ENCODE measurements at places on chromosomes 12 and 14.

- DNase-seq: no peak
These were observed 93.8 kb downstream of the TRAFD1 start for GRCh38 chr12:112219195-112219594.

DNA sequence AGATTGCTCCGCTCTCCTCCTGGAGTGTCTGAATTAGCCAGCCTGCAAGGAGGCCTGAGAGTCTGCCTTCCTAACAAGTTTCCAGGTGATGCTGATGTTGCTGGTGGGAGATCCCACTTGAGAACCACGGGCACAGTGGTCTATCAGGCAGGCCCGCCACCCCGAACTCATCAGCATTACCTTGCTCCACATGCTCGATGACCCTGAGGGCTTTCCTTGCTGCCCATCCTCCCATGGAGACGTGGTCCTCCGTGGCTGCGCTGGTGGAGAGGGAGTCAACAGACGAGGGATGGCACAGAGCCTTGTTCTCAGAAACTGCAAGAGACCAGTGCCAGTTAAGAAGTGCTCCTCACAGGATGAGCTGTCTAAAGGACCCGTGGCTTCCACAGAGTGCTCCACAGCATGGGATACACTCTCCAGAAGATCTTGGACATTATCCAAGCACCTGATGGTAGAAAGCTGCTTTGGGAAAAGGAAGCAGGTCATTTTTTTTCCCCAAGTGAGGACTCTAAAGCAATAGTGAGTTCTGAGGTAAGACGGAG lies 18.3 kb downstream of the HAL start:
- no peak for DNase-seq

GRCh38 chr14:37048666-37049071 lies 123.7 kb downstream of the SLC25A21 start:
- no peak for DNase-seq

DNA sequence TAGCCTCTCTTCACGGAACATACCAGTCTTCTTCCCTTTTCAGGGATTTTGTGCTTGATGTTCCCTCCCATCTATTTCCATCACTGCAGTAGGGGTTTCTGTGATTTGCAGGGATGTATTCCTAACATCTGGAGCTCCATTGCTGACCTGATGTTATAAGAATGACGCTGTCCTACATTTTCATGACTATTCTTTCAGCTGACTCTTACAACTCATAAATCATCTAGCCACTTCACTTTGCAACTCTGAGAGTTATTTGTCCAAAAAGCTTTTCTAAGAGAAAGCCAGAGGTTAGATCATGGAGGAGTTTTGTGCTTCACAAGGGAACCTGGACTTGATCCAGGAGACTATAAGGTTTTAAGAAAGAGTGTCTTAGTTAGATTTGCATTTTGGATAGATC lies 116.6 kb upstream of the FAR2 start:
- DNase-seq: no peak

DNA sequence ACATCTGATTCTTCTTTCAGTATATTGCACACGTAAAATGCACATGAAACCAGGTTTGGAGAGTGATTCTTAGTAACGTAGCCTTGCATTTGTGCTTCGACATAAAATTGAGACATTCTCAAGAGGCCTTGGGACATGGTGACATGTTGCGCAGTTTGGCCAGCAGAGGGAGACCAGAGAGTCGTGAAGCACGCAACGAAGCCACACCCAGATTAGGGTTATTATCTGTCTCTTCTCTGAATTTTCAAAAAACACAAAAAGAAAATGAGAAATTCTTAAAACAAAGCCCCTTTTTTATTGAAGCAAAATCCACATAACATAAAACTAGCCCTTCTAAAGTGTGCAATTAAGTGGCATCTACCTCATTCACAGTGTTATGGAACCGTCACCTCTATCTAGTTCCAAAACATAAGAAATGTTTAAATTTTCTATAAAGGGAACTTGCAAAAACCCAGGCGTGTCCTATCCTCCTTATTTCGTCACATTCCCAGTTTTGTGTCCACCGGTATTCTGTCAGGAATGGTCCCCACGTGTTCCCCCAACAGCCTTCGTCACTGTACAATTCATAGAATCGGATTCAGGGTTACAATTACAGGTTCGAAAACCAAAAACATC lies 108.8 kb upstream of the ATF7IP start:
- DNase-seq: peak; percentile 66

- no peak for DNase-seq
These were observed 2.7 kb downstream of the OTX2 start for GRCh38 chr14:56807386-56808109.

GRCh38 chr12:120821878-120822277 lies 82.3 kb downstream of the SPPL3 start:
- no peak for DNase-seq

GRCh38 chr14:89543425-89543790 lies 126.4 kb upstream of the FOXN3 start:
- DNase-seq: peak; percentile 71

DNA sequence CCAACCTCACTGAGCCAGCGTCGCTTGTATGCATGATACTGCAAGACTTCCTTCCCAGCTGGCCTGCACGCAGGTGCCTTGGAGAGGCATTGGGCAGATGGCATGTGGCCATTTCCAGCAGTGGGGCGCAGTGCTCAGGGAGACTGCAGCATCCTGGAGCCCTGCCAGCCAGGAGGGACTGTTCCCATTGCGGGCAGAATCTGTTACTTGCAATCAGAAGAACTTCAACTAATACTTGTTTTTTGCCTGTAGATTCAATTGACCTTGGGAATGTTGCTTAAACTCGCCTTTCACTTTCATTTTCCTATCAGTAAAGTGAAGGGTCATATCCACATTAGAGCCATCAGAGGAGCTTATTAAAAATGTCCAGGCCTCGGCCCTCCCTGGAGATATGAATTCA lies 29.8 kb downstream of the ANKRD9 start:
- DNase-seq: no peak

GRCh38 chr12:76790564-76791552 lies 26.9 kb downstream of the ZDHHC17 start:
- DNase-seq: no peak

DNA sequence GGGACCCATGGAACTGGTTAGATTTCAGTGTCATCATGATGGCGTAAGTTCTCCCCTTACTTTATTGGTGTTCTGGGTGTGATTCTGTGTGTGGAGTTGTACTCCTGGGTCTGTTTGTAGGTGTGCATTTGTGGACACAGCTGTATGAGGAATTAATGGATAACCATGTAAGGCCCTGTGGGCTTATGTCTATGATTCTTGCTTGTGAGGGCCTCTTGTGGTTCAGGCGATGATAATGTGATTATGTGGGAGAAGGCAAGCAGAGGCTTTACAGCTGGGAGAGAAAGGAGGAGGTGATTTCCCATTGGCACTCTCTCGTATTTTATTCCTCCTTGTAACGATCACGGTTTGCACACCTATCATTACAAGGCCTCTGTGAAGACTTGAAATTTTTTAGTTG lies 96.1 kb downstream of the SCN8A start:
- no peak for DNase-seq

- DNase-seq: no peak
These were observed 227.7 kb downstream of the SLC16A7 start for GRCh38 chr12:59823567-59823966.

GRCh38 chr12:56375598-56376434 lies 13.2 kb upstream of the APOF start:
- DNase-seq: no peak

DNA sequence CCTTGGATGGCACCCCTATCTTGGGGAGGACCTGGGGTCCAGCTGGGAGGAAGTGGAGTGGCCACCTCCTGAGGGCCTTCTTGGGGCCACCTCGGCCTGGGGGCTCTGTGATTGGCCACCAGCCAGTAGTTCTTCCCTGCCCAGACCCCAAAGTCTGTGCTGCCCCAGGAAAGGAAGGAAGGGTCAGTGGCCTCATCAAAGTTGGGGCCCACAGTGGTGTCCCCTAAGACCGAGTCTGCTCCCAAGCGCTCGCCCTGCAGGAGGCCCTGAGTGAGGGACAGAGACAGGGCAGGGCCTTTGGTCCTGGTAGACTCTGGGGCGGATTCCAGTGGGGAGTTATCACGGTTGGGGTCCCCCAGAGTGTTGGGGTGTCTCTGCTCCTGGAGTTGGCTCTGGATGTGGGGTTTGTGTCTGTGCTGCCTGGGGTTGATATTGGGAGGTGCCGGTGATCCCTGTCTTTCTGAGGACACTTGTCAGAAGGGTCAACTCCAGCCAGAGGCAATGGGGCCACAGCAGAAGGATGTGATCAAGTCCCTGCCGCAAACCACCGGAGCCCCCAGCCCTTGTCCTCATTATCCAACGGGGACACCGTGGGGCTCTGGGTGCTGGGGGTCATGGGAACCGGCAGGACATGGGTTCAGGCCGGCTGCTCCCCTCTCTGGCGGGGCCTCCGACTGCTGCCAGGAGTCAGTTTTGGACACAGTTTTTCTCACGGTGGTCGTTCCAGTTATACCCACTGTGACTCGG lies 364.3 kb downstream of the TMEM121 start:
- DNase-seq: no peak

DNA sequence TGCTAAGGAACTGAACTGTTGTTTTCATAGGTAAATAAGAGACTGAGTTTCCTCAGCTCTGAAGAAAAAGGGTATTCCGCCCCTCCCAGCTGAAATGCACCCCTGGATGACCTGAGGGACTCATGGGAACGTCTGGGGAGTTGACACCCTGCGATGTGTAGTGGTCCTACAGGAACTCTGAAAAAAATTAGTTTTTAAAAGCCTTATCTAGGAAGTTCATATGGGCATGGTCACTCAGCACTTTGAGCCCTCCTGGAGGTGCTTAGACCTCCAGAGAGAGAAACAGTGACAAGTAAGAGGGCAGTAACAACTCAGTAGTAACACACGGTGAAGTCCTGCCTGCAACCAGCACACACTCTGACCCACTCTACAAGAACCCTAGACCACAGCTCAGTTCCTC lies 91.2 kb upstream of the CNOT2 start:
- no peak for DNase-seq

GRCh38 chr12:5185435-5186069 lies 141.9 kb downstream of the KCNA5 start:
- DNase-seq: no peak

GRCh38 chr12:29547864-29548263 lies 50.4 kb upstream of the OVCH1 start:
- DNase-seq: peak; percentile 74

GRCh38 chr12:116592731-116593130 lies 33.5 kb downstream of the MAP1LC3B2 start:
- DNase-seq: no peak

DNA sequence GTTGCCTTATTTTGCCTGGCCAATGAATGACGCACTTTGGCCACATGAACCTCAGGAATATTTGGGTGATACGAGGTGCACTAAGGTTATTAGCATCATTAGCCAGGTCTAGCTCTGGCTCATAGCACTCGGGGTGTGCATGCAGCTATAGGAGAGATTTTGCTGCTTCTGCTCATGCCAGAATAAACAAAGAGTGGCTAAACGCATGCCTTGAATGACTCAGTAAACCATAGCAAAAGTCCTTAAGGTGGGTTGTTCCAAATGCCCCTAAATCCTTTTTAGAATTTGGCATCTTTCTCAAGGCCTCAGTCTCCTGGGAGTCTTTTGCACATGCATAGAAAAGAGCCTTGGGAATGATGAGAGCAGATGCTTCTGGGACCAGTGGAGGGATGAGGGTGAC lies 343.7 kb upstream of the FKBP4 start:
- DNase-seq: no peak

- no peak for DNase-seq
These were observed 87.6 kb upstream of the CLMN start for GRCh38 chr14:95407354-95407753.

- DNase-seq: no peak
These were observed 179.4 kb downstream of the KSR2 start for GRCh38 chr12:117789195-117789912.

DNA sequence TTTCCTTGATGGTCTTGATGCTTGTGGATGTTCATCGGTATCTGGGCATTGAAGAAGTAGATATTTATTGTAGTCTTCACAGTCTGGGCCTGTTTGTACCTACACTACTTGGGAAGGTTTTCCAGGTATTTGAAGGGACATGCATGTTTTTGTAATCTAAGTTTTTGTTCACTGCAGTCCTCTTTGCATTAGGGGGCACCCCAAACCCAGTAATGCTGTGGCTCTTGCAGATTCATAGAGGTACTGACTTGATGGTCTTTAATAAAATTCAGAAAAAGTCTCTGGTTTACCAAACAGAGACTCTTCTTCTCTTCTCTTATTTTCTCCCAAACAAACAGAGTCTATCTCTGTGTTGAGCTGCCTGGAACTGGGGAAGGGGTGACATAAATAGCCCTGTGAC lies 150.9 kb upstream of the SLC16A7 start:
- DNase-seq: no peak

DNA sequence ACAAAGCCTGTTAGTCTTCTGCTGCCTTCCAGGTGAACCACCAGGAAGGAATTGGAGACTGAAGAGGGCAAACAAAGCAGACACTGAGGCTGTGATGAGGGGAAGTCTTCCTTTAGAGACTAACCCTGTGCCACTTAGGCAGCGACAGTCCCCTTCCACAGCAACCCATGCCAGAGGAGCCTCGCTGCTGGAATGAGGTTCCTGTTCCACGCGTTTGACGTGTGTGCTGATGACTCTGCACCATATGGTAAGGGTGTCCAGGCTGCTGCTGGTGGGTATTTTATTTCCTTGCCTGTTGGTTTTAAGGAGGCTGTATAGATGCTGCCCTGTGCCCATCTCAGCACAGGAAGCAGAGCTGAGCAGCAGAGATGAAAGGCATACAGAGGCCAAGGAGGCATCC lies 361.9 kb upstream of the FKBP4 start:
- no peak for DNase-seq

GRCh38 chr12:76781321-76781720 lies 17.4 kb downstream of the ZDHHC17 start:
- DNase-seq: no peak

GRCh38 chr12:30696486-30696885 lies 817 bp upstream of the IPO8 start:
- DNase-seq: no peak

DNA sequence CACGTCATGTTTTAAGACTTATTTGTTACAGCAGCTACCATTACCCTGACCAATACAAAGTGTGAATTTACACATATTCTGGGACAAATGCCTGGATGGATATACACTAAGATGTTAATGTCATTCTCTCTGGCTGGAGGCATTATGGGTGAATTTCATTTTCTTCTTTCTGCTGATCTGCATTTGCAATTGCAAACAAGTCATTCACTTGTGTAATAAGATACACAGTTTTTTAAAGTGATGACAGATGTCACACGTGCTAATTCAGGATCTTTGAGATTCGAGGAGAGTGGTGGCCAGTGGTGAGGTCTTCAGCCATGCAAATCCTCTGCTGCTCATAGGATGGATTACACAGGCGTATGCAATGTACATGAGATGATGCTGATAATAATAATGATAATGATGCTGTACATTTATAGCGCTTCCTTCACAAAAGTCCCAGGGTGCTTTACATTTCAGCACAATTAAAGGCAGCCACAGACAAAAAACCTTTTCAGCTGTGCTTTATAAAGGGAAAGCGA lies 155.9 kb upstream of the NOS1 start:
- DNase-seq: no peak

GRCh38 chr12:9606247-9606646 lies 1.5 kb downstream of the KLRB1 start:
- DNase-seq: no peak

DNA sequence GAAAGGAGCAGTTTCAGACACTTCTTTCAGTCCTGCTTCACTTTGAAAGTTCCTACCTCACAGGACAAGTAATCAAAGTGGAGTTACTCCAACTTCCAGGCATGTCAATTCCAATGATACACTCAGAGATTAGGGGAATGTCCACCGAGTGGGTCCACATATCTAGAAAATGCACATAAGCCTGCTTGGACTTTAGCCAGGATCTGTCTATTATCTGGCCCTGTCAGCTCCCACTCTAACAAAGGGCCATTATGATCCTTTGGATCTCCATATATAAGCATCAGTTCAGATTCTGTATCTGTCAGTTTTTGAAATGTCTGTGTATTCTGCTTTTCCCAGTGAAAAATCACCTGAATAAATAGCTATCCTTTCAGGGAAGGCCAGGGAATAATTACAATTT lies 112.9 kb upstream of the ATXN7L3B start:
- no peak for DNase-seq
